ENCODE measurements at places on chromosomes 3 and 15.

- DNase-seq, result no peak
Measured at GRCh38 chr3:183377307-183377959, 51.0 kb downstream of the MCF2L2 start.

- DNase-seq, result no peak
Measured at GRCh38 chr15:31340047-31340446, 13.4 kb downstream of the KLF13 start.

DNA sequence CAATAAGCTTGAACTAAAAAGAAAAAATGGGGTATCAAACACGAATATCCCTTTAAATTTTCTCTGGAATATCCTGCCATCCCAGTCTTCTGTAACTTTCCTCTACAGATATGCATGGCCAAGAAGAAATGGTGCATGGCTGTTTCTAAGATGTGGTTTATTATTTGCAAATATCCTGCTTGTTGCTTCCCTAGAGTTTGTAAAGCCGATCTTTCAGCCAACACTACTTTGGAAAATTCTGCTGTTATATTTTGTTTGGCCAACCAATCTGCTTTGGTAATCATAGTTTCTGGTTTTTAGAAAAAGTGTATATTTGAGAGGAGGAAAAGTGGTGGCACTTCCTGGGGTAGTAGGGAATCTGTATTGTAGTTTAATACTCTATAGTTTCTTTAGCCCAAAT is 13.9 kb downstream of the PHLDB2 start:
- DNase-seq, result no peak

DNA sequence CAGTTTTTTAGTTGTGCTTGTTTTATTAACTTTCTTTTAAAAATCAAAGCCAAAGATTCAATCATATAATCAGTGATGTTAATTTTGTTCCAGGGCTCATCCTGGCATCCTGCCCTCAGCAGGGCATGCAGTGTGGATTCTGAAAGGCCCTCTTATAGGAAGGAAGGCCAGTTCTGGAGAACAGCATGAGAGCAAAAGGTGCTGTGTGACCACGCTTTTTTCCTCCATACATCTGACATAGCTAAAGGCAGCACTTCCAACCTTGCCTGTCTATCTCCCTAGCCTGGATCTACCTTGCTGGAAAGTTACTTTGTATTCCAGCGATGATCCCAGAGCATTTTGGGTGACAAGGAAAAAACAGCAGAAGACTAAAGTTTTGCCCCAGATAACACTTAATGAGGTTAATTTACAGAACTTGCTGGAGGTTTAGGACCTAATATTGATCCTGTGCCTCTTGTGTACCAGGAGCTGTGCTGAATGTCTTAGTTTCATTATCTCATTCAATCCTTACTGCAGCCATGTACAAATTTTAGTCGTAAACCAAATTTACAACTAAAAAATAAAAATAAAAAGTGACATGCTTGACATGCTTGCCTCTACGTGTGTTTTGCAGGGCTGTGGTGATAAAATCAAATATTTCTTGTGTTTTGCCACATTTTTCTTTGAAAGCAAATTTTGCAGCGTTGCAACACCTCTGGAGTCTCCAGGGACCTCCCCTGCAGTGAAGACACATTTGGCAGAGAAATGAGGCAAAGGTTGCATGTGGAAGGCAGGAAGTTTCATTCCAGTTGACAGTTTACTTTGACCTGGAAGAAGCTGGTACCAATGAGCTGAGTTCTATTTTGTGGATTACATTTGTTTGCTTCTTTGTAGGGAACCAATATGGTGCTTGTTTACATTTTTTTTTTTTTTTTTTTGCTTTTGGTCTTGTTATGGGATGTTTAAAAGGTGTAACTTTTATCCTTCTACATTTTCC is 13.2 kb downstream of the IL1RAP start:
- no peak for DNase-seq

DNA sequence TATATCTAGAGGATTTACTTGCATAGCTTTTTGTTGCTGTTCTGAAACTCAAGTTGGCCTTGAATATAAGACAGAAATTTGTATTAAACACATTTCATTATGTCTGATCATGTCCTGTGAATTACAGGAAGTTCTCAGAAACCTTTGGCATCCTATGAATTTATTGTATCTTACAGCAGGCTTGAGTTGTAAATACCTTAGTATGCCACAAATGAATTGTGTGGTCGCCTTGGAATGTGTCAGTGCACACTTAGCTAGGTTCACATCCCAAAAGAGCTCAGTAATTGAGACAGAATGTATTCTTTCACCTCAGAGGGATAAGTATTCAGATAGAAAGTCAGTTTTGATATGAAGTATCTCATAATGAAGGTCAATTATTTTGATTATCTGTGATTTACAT is 83.4 kb downstream of the NEK11 start:
- no peak for DNase-seq
